Sigmoid colon (tissue), 7 donors: ENCODE measurements at places on chromosomes 7 and 10.

- DNase-seq = no peak
These were observed 30.0 kb downstream of the GTF2IRD1 start for GRCh38 chr7:74483402-74484336.

GRCh38 chr7:94630855-94631254 is 25.1 kb downstream of the SGCE start:
- no peak for DNase-seq

GRCh38 chr7:123675181-123675473 is 19.5 kb downstream of the LMOD2 start:
- DNase-seq = no peak

GRCh38 chr7:44177570-44178131 is 11.6 kb downstream of the GCK start:
- DNase-seq = no peak

DNA sequence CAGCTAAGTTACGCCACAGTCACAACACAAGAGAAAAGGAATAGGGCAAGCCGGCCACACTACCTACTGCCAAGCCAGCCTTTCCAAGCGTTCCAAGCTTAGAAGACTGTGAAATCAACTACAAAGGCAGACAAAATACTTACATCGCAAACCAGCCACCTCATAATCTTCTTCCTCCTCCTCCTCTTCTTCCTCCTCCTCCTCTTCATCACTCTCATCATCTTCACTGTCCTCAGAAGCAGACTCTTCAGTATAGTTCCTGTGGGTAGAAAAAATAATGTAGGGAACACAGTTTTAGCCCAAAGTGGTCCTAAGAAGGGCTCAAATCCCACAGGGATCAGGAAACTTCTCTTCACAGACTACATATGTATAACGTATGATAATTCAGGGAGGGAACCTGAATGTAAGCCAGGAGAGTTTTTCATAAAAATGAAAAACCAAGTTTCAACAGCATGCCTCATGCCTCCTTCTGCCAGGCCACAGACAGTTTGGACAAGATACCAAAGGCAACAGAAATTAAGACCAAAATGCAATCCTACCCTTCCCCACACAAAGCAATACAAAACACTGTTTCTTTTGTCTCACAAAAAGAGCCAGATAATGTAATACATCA is 13.6 kb downstream of the FZD9 start:
- DNase-seq = no peak

DNA sequence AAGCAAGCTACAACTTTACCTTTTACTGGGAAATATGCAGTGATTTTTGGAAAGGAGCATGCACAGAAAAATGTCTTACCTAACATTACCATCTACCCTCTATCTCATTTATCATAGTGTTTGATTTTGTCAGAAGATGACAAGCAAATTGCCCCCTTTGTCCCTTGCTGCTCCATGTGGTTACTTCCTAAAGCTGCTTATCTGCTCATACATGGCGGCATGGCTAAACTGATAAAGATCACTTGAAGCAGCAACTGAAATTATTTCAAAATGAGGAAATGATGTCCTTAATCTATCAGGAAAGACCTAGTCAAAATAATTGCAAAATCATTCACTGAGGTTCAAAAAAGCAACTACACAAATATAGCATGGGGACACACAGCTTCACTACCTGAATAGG is 1198.5 kb upstream of the SORCS1 start:
- no peak for DNase-seq

- peak; percentile 80 for DNase-seq
These were observed 28.2 kb downstream of the PFKP start for GRCh38 chr10:3095373-3096139.

GRCh38 chr7:2403718-2404648 is 572 bp downstream of the CHST12 start:
- peak; percentile 79 for DNase-seq

GRCh38 chr10:75191821-75192568 is 18.6 kb upstream of the VDAC2 start:
- DNase-seq = peak; percentile 83

GRCh38 chr10:126730856-126731609 is 60.5 kb upstream of the C10orf90 start:
- no peak for DNase-seq

GRCh38 chr10:31322647-31323046 is 3.6 kb downstream of the ZEB1 start:
- no peak for DNase-seq

GRCh38 chr7:92723943-92724342 is 112.4 kb downstream of the CDK6 start:
- no peak for DNase-seq

DNA sequence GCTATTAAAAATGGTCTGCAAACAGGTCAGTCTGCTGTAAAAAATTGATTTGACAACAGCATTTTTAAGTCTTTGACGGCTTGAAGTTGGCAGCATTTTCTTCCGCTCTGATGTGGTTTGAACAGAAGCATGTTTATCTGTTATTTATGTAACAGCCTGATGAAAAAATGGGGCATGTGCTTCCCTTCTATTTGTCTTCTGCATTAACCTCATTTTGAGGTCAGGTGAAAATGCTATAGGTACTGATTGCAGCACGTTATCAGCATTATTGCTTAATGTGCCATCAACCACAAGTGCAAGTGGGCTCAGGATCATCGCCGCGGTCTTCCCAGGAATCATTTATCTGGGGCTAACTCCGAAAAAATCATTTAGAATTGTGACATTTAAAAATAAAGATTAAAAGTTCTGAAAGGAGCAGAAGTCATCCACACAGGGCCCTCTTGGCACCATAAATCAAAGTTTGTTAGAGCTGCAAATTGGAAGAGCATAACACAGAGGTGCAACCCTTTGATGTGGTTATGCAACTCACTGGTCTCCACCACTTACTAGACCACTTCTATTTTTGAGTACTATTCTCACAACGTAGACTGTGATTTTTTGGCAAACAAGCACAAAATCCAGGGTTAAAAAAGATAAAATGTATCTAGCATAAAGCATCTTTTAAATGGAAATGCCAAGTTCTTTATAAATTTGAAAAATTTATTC is 307.7 kb downstream of the MDFIC start:
- DNase-seq = no peak

DNA sequence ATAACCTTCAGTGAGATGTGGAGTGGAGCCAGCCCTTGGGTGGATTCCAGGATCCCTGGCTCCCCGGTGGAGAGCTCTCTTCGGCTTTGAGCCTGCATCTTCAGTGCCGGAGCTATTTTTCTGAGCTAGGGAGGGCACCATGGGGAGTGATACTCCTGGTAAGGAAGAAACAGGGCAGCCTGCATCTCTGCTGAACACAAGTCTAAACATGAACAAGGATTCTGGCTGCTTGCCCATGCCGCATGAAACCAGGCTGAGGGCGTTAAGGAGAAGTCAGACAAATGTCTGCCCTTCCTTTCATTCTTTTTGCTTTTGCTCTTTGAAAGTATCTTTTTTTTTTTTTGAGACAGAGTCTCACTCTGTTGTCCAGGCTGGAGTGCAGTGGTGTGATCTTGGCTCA is 60.4 kb downstream of the EVX1 start:
- DNase-seq = no peak

DNA sequence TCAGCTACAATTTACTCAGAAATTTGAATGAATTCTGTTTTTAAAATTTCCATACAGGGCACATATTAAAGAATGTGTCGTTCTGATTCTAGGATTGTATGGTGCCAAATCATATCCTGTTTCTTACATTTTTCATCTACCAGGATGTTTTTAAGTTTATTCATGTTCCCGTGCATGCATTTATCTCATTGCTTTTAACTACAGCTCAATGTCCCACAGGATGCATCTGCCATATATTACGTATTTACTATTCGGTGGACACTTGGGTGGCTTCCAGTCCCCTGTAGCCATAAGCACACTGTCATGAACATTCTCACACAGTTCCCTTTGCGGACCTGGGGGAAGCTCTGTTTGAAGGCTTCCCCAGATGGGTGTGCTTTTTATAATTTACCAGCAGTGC is 122.3 kb downstream of the CCDC71L start:
- no peak for DNase-seq

DNA sequence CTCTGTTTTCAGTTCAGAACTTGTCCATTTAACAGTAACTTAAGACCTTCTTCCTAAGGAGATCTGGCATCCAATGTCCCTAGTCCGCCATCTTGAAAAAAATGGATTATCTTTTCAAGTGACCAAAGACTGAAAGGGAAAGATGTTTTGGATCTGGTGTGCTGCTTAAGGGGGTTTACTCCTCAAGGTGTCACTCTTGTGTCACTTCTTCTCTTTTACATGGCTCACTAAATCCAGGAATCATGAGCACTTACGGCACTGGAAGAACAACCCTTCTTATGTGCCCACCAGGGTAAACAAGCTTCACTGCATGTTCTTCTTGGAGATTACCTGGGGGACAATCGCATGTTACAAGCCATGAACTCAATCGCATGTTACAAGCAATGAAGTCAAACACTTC is 43.7 kb downstream of the ANXA8 start:
- no peak for DNase-seq

- DNase-seq = no peak
These were observed 73.3 kb downstream of the MICALL2 start for GRCh38 chr7:1385809-1386622.

DNA sequence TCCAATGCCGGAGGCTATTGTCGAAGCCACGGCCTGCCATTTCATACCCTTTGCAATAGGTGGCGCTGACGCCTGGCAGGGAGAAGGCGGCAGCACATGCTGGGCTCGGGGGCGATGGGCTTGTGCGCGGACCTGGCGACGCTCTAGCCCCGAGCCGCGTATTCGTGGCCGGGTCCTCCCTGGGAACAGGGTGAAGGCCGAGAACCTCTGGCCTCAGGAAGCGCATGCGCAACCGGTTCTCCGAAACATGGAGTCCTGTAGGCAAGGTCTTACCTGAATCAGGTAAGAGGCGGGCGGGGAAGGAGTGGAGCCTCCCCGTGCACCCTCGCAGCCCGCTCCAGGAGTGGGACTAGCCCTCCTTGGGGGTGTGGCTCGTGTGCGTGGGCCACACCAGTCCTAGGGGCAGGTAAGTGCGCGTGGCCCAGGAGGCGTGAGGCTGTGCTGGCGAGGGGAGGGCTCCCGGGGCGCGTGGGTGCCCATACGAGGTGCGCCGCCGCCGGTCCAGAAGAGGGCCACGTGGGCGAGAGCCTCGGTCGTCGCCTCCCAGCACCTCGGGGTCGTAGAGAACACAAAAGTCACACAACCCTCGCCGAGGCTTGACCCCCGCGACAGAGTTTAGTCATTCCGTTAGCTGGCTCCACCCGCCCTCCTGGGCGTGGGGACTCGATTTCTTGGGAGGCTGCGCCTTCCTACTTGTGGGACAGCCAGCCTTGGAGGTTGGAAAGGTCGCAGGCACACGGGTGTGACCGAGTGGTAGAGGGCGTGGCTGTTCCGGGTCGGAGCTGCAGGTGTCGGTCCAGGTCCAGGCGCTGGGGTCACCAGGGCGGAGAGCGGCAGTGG is 5.6 kb upstream of the MEST start:
- peak; percentile 66 for DNase-seq

GRCh38 chr10:75110006-75110632 is 1.3 kb upstream of the SAMD8 start:
- DNase-seq = no peak

DNA sequence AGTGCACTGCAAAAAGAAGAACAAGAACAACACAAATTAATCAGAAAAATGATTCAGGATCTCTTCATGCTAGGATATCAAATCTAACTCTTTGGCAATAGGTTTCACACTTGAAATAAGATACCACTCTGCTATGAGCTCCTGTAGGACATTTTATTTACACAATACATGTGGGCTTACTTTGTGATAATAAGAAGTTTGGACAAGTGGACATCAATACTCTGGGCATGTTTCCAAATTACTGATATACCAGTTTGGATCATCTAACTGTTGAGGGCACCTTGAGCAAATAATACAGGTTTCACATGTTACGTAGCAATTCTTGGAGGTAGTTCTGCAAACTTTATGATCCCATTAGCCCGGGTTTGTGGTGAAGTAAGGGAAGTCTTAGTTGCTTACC is 59.8 kb downstream of the CPVL start:
- DNase-seq = no peak

GRCh38 chr10:112708461-112708860 is 241.6 kb upstream of the TCF7L2 start:
- no peak for DNase-seq

DNA sequence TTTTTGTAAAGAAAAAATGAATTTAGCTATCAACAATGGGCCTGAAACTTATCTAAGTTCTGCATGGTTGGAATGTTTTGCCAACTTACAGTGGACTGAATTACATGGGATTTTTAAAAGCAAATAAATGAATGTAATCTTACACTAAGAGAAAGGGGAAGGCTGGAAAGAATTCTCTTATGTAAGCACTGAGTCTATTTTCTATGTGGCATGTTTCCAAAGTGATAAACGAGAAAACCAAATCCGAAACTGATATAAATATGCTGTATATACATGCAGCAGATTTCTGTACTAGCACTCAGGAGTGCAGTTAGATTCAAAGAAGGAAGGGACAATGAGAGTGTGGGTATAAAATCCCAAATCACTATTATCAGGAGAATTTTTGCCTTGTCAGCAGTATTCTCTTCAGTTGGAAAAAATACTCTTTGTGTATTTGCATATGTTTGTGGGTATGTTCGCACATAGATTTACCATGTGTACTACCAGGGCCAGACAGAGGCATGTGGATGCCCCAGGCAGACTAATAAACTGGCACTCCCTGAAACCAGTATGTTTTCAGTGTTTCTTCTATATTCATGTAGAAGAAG is 334.3 kb upstream of the SEMA3D start:
- no peak for DNase-seq

DNA sequence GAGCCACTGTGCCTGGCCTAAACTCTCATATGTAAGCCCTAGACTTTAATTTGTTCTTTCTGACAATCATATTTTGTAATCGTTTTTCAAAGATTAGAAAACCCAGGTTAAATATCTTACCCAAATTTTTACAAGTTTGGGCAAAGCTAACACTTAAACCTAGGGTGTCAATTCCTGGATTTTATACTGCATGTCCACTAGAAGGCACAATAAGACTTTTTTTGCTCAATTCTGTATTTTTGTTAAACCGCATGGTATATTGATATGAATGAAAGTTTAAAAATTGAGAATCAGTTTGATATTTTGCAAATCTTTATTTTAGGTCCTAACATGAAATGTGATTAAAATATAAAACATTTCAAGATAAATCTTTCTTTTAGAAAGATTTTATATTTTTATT is 29.3 kb downstream of the DYNC2I1 start:
- DNase-seq = no peak

GRCh38 chr10:68601501-68602265 is 41.5 kb downstream of the TET1 start:
- DNase-seq = no peak

DNA sequence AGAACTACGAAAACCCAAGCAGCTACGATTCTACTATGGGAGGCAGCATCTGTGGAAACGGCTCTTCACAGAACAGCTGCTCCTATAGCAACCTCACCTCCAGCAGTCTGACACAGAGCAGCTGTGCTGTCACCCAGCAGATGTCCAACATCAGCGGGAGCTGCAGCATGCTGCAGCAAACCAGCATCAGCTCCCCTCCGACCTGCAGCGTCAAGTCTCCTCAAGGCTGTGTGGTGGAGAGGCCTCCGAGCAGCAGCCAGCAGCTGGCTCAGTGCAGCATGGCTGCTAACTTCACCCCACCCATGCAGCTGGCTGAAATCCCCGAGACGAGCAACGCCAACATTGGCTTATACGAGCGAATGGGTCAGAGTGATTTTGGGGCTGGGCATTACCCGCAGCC is 81.6 kb upstream of the SAMD8 start:
- DNase-seq = peak; percentile 79

GRCh38 chr7:91083855-91084644 is 180.2 kb upstream of the FZD1 start:
- no peak for DNase-seq

GRCh38 chr7:138137423-138138171 is 61.3 kb downstream of the AKR1D1 start:
- DNase-seq = no peak

- DNase-seq = no peak
These were observed 164.1 kb upstream of the CDCA7L start for GRCh38 chr7:22109761-22110160.
